ENCODE measurements at places on chromosomes 1 and 21. TPM values are rescaled to one million over a fixed set of nuclear protein-coding genes. Genes with fewer than 3 reads are reported as not detected.

Gene SPATA21
- 0.17 TPM for total RNA-seq

Gene IVL
- total RNA-seq = 0.07 TPM

Gene TFF2
- total RNA-seq = not detected

Gene CCDC181
- total RNA-seq = 0.17 TPM

Gene PCP4
- not detected for total RNA-seq

Gene GALE
- total RNA-seq = 71.3 TPM

Gene SPRR5
- total RNA-seq = not detected

Gene PSMG1
- total RNA-seq = 75.2 TPM

Gene ODF2L
- total RNA-seq = 9.0 TPM

Gene GRIK1
- not detected for total RNA-seq

Gene PDPN
- total RNA-seq = not detected

Gene CDC20
- 216 TPM for total RNA-seq

Gene S100B
- not detected for total RNA-seq

Gene KRTCAP2
- 230 TPM for total RNA-seq
